OCI-LY7 (cell line): ENCODE measurements at places on chromosomes 6 and 20. TPM values are rescaled to one million over a fixed set of nuclear protein-coding genes. Genes with fewer than 3 reads are reported as not detected.

Gene CPXM1
- total RNA-seq, result 0.15 TPM in 1 of 2 replicates, not detected in the other

Gene KCNQ2
- total RNA-seq, result not detected in 2 replicates

- no peak for DNase-seq
Observed at GRCh38 chr6:40666530-40666929, 79.4 kb upstream of the LRFN2 start.

DNA sequence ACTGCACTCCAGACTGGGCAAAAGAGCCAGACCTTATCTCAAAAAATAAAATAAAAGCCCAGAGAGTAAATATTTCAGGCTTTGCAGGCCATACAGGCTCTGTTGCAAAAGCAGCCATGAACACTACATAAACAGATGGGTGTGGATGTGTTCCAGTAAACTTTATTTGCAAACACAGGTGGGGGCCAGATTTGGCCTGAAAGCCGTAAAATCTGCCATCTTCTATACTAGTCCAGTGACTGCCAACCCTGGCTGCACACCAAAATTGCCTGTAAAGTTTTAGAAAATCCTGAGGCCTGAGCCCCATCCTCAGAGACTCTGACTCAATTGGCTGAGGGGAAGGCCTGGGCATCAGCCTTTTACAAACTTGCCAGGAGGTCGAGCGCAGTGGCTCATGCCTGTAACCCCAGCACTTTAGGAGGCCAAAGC is 103.6 kb downstream of the ZMYND8 start:
- no peak for DNase-seq

- peak; percentile 55 for DNase-seq
Observed at GRCh38 chr20:29873946-29874345, 1383.5 kb upstream of the DEFB115 start.

- no peak for DNase-seq
Observed at GRCh38 chr6:112839525-112839961, 492.4 kb downstream of the RFPL4B start.

- DNase-seq, result no peak
Observed at GRCh38 chr6:111793711-111794111, 79.5 kb downstream of the FYN start.

DNA sequence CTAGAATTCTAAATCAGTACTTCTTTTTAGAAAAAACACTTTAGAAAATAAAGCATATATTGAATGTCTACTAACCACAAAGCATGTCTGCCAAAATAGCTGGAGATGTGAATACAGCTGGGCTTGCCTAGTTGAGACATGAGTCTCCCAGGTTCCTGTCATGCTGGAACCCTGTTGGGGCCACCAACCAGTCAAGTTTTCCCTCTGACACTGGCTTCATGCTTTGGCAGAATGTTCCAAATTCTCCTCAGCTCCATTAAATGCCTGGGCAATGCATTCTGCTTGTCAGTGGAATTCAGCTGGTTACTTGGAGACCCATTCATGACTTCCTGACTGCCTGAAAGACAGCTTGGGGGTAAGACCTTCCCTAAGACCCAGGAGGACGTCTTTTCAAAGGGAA is 87.2 kb downstream of the PRND start:
- DNase-seq, result no peak

- no peak for DNase-seq
Observed at GRCh38 chr20:9211016-9211760, 142.3 kb downstream of the PLCB4 start.

DNA sequence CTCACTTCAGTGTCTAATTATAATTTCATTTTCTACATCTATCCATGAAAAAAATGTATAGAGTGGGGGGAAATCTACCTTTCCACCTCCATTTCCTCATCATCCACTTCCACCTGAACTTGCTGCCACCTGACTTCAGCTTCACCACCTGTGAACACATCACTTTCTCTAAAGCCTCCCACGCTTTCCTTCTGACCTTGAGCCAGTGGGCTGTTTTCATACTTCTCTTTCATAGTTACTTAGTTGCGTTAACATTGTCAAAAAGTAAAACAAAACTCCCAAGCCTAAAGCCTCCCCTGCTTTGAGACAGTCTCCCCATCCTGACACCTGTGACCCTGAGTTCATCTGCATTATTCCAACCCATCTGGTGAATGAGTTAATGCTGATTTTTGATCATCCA is 47.3 kb downstream of the KLHL31 start:
- DNase-seq, result no peak

DNA sequence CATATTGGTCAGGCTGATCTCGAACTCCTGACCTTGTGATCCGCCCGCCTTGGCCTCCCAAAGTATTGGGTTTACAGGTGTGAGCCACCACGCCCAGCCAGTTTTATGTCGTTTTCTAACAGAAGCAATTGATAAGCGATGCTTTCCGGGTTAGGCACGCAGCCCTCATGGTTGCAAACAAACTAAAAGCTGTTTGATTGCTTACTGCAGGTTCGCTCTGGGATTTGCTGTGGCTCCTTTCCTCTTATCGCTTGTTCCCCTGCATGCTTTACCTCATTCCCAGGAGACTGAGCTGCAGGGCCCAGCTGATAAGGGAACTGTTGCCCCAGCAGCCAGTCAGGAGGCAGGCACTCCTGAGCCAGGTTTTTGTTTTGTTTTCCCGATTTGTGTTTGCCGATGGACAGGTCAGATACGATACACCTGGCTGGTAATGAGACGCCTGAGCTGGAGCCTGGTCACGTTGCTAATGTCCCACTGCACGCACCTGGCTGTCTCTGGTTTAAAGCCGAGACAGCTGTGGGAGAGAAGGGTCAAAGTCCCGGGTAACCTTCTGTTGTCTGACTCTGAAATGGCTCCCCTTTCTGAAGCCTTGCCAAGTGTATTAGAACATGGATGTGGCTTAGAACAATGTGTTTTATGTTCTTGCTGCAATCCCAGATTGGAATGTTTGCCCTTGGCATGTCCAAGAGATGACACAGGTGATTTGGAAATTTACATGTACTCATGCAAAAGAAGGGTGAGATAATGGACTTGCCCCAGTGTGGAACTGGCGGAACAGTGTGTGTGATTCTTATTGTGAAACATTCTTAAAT is 19.9 kb downstream of the DSP start:
- DNase-seq, result no peak

DNA sequence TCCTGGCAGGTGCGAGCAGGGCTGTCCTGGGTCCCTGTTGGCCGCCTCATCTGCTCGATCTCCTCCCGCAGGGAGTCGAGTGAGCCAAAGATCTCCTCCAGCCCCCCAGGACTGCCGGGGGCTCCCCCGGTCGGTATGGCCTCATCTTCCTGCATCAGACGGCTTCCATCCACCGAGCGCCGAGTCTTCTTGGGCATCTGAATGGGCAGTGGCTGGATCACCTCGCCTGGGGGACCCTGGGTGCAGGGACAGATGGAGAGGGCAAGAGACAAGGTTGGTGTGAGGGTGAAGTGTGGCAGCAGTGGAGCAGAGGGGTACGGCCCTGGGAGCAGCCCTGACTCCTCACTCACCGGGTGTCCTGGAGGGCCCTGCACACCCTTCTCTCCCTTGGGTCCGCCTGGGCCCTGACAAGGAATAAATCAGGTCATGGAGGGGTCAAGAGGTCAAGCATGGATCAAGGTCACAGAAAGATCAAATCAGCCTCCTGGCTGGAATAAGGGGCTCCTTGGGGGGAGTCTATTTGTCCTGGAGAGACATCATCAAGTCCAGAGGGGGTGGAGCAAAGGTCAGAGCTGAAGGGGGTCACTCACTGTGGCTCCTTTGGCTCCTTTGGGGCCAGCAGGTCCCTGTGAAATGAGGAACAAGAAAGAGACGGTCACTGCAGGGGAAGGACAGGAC is 26.5 kb downstream of the COL11A2 start:
- no peak for DNase-seq

- no peak for DNase-seq
Observed at GRCh38 chr20:8335495-8336195, 203.6 kb downstream of the PLCB1 start.
